ENCODE measurements at places on chromosomes 2 and 18. TPM values are rescaled to one million over a fixed set of nuclear protein-coding genes. Genes with fewer than 3 reads are reported as not detected.

DNA sequence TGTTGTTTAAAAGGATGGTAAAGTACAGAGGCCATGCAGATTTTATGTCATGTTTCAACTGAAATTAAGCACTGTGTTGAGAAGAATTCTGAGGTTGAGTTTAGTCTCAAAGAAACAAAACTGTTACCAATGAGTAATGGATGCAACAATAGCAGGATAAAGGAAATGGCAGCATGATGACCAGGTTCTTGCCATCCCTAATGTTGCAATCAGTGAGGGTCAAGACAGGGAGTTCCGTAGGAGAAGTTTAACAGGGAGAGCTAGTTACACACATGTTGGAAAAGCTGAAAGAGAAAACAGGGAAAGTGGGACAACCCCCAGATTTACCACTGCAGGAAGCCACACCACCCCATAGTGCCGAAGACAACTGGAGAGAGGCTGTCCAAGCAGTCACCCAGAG is 343.8 kb upstream of the EPHA4 start:
- no peaks in the 10 kb centered on the region for H3K36me3 ChIP-seq
- no peak for DNase-seq
- H3K4me1 ChIP-seq = peaks cover 22% of the 10 kb centered on the region
- H3K27me3 ChIP-seq = no peaks in the 10 kb centered on the region
- no peak overlapping the region for H3K4me3 ChIP-seq
- no peak overlapping the region for H3K27ac ChIP-seq

DNA sequence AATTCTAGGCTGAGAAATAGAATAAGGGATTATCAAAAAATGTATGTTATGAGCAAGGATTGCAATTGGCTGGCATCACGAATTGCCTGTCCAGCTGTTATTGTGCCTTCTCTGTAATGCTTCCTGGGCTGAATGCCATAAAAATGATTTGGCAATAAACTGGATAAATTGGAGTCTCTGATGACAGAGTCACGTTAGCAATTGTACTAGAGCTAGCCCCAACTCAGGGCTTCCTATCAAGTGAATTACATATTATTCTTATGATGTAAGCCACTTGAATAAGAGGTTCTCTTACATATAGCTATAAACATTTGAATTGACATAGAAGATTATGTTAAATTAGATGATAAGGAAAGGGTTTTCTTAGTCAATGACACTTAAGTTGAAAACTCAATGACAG is 607.5 kb upstream of the REG3G start:
- H3K36me3 ChIP-seq = no peaks in the 10 kb centered on the region
- DNase-seq = no peak
- peak overlapping the region; percentile 13 for H3K27ac ChIP-seq
- no peaks in the 10 kb centered on the region for H3K27me3 ChIP-seq
- H3K4me3 ChIP-seq = no peak overlapping the region

DNA sequence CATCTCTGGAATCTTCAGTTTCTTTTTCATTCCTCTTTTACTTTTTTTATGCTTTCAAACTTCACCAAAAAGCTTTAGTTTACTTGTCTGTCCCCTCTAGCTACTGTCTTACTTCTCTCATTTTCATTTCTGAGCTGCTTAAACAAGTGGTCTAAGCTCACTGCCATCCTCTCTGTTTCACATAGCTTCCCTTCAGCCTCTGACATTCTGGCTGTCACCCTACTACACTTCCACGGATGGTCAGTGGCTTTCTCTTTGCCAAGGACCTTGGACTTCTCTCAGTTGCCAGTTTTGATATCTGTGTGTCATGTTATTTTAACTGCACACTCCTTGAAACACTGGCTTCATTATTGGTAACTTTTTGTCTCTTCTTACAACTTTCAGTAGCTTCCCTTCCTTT is 176.1 kb downstream of the IKZF2 start:
- DNase-seq = no peak
- peaks cover 67% of the 10 kb centered on the region for H3K4me1 ChIP-seq
- H3K36me3 ChIP-seq = no peaks in the 10 kb centered on the region
- no peaks in the 10 kb centered on the region for H3K27me3 ChIP-seq

DNA sequence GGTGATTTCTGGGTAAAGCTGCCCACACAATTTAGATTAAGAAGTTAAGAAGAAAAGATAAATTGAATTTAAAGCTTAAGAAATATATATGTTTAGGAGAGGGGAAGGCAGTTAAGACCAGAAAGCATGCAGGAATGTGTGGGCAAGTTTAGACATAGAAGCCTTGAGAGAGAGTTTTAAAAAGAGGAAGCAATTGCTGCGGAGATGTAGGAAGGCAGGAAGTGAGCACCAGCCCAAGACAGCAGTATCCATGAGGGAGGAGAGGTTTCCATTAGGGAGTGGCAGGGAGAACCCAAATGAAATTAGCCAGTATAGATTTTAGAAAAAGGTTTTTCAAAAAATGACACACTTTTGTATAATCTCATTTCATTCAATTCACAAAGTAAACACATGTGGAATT is 24.3 kb downstream of the DSC2 start:
- no peak overlapping the region for H3K4me3 ChIP-seq
- H3K27ac ChIP-seq = no peak overlapping the region
- DNase-seq = no peak
- no peaks in the 10 kb centered on the region for H3K27me3 ChIP-seq

- no peak overlapping the region for H3K27ac ChIP-seq
- peaks cover 60% of the 10 kb centered on the region for H3K36me3 ChIP-seq
- no peak for DNase-seq
- no peaks in the 10 kb centered on the region for H3K4me1 ChIP-seq
- H3K27me3 ChIP-seq = no peaks in the 10 kb centered on the region
Observed at GRCh38 chr2:43890855-43891254, 52.1 kb downstream of the ABCG8 start.

DNA sequence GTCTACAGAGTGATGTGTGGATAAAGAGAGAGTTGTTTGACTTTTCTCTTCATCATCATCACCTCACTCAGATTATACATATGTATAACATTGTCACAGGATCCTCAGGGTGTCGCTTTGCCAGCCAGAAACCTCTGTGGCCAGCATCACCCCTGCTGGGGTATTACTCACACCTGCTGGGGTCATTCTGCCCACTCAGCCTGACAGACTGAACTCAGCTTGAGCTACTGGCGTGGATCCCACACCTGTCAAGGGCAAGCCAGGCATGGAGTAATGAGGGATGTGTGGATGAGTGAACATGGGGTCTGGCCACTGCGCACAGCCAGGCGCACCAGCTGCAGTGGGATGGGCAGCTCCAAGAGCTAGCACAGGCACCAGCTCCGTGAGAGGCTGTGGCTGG is 870.6 kb downstream of the CBLN2 start:
- no peaks in the 10 kb centered on the region for H3K4me1 ChIP-seq
- no peak overlapping the region for H3K27ac ChIP-seq
- no peaks in the 10 kb centered on the region for H3K36me3 ChIP-seq

DNA sequence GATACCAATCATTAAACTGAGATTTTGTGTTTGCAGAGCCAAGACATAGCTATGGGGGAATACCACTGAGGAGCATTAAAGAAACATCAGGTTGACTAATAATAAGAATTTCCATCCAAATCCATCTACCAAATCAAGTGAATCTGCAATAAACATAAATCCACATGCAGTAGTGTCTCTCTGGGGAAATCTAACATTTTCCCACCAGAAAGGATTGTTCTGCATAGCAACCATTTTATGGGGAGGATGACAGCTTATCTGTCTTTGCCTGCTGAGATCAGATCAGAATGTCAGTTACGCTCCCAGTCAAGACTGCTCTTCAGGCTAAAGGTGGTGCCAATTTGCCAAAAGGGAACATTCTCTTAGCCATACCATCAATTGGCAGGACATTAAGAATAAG is 1098.9 kb upstream of the CHAC2 start:
- no peaks in the 10 kb centered on the region for H3K27me3 ChIP-seq
- DNase-seq = no peak
- H3K4me1 ChIP-seq = no peaks in the 10 kb centered on the region
- no peak overlapping the region for H3K27ac ChIP-seq
- H3K36me3 ChIP-seq = no peaks in the 10 kb centered on the region

- H3K36me3 ChIP-seq = no peaks in the 10 kb centered on the region
- no peak overlapping the region for H3K4me3 ChIP-seq
- no peaks in the 10 kb centered on the region for H3K27me3 ChIP-seq
- H3K4me1 ChIP-seq = no peaks in the 10 kb centered on the region
- H3K27ac ChIP-seq = no peak overlapping the region
Observed at GRCh38 chr2:212242724-212243123, 295.9 kb downstream of the ERBB4 start.

DNA sequence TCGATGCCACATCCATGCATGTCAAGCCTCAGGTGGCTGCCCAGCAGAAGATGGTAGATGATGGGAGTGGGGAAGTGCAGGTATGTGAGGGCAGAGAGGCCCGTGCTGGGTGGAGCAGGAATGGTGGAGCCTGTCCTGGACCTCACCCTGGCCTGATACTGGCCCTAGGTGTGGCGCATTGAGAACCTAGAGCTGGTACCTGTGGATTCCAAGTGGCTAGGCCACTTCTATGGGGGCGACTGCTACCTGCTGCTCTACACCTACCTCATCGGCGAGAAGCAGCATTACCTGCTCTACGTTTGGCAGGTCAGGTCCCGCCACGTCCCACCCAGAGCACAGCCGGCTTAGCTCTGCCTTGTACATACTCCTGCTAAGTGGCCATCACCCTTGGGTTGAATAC is 13.0 kb downstream of the VIL1 start:
- H3K36me3 ChIP-seq = no peaks in the 10 kb centered on the region
- DNase-seq = no peak
- H3K27ac ChIP-seq = no peak overlapping the region

DNA sequence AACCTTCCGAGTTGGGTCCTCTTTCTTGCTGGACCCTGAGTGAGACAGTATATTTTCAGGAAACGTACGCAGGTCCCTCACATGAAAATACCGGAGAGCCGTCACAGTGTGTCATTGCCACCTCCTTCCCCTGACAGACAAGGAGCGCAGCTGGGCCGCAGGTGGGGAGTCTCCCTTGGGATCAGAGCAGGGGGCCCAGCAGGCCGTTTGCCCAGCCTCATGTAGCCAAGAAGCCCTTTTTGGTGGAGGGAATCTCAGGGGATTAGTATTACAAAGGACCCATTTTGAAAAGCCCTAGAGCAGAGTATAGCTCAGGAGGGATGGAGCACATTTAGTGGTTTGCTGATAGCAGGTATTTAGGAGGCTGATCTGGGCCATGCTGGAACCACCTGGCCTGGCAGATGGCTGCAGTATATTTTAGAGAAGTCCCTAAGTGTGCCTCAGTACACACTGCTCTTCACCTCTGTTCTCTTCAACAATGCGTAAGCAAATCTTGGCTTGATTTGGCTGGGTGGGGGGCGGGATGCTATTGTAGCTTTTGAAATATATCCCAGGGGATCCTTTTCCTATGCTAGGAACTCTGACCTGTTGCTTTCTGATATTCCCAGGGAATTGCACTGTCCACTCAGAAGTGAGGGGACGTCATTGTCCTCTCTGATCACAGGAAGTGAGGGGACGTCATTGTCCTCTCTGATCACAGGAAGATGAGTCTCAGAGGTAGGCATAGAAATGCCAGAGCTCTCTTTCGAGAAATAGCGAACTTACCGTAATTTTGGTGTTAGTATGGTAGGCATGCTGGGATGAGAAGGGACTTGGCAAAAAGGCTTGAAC is 171.9 kb downstream of the HRH4 start:
- H3K27ac ChIP-seq = no peak overlapping the region
- no peaks in the 10 kb centered on the region for H3K36me3 ChIP-seq

DNA sequence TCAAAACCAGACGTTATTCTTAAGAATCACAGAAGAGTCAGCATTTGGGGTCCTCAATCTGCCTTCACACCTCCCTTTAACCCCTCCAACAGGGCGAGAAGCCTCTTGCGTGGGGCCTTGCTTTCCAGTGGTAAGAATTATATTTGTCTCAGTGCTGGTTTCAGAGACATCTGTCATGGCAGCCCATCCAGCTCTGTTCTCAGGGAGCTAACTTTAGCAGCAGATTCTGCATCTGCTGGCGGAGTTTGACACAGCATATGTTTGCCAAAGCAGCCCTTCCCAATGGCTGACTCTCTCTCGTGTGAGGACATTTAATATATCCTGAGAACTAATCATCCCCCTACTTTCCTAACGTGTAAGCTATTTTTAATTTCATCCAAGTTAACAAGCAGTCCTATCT is 91.5 kb upstream of the BCL11A start:
- H3K27ac ChIP-seq = no peak overlapping the region
- peaks cover 30% of the 10 kb centered on the region for H3K4me1 ChIP-seq
- no peaks in the 10 kb centered on the region for H3K36me3 ChIP-seq
- no peak for DNase-seq
- H3K27me3 ChIP-seq = peaks cover 2% of the 10 kb centered on the region
- H3K4me3 ChIP-seq = no peak overlapping the region

- H3K4me3 ChIP-seq = no peak overlapping the region
- no peaks in the 10 kb centered on the region for H3K36me3 ChIP-seq
- peaks cover 2% of the 10 kb centered on the region for H3K4me1 ChIP-seq
- no peak overlapping the region for H3K27ac ChIP-seq
- H3K27me3 ChIP-seq = peaks cover 3% of the 10 kb centered on the region
- no peak for DNase-seq
Observed at GRCh38 chr2:46366668-46367052, 69.5 kb downstream of the EPAS1 start.

- no peak overlapping the region for H3K4me3 ChIP-seq
- peaks cover 14% of the 10 kb centered on the region for H3K27me3 ChIP-seq
- H3K4me1 ChIP-seq = peaks cover 9% of the 10 kb centered on the region
Observed at GRCh38 chr2:238872026-238872425, 24.1 kb downstream of the TWIST2 start.

GRCh38 chr2:138831154-138831553 is 51.0 kb upstream of the NXPH2 start:
- H3K4me3 ChIP-seq = no peak overlapping the region
- no peak overlapping the region for H3K27ac ChIP-seq
- H3K4me1 ChIP-seq = peaks cover 10% of the 10 kb centered on the region
- H3K36me3 ChIP-seq = no peaks in the 10 kb centered on the region
- no peak for DNase-seq

DNA sequence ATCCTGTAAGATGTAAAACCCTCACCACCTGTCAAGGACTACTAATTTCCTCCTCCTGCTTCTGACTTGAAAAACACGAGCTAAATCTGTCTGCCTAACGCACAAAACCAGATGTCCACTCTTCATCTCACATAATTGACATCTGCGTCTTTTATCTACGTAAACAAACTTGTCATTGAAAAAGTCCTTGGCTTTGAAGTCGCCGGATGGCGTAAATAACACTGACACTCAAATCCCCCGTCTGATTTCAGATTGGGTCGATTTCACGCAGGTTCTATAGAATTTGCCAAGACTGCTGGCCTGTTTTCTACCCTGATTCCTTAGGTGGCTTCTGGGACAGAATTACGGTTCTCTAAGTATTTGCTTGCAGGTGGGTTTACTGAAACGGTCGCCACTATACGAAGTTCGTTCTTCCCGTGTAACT is 539 bp upstream of the MOB4 start:
- H3K36me3 ChIP-seq = peaks cover 2% of the 10 kb centered on the region
- H3K4me1 ChIP-seq = peaks cover 21% of the 10 kb centered on the region
- peak overlapping the region; percentile 99 for H3K27ac ChIP-seq
- no peak for DNase-seq
- no peaks in the 10 kb centered on the region for H3K27me3 ChIP-seq
- peak overlapping the region; percentile 95 for H3K4me3 ChIP-seq

- no peaks in the 10 kb centered on the region for H3K4me1 ChIP-seq
- no peak overlapping the region for H3K4me3 ChIP-seq
- no peak overlapping the region for H3K27ac ChIP-seq
- H3K36me3 ChIP-seq = no peaks in the 10 kb centered on the region
Observed at GRCh38 chr2:120576509-120577474, 158.9 kb upstream of the GLI2 start.

Gene ITM2C
- 275 TPM for total RNA-seq

Gene HNMT
- 18.8 TPM for total RNA-seq

Gene ABCG8
- total RNA-seq = not detected

Gene ASB18
- total RNA-seq = not detected

Gene RGPD4
- total RNA-seq = 0.23 TPM

Gene BMP10
- total RNA-seq = not detected

Gene KIAA2012
- 0.24 TPM for total RNA-seq

Gene BOLL
- total RNA-seq = not detected

Gene MOCOS
- 3.2 TPM for total RNA-seq

Measured in mesothelial cell of epicardium (in vitro differentiated cells).